ENCODE measurements at places on chromosomes 2 and 18.

GRCh38 chr2:179264368-179265081, at the start of gene SESTD1:
SESTD1 (minus strand) TSS chr2:179264832; CDS start chr2:179191841, 72,991 bp downstream.
- no peaks in the 10 kb centered on the region for H3K36me3 ChIP-seq
- peaks cover 50% of the 10 kb centered on the region for H3K27me3 ChIP-seq
- peaks cover 12% of the 10 kb centered on the region for H3K4me1 ChIP-seq
- H3K27ac ChIP-seq: no peak within 1 kb of the TSS
- peak within 1 kb of the TSS; percentile 71 for H3K4me3 ChIP-seq

GRCh38 chr2:157032017-157032416, 225.5 kb upstream of the GALNT5 start:
- H3K36me3 ChIP-seq: no peaks in the 10 kb centered on the region
- no peaks in the 10 kb centered on the region for H3K27me3 ChIP-seq
- H3K4me1 ChIP-seq: no peaks in the 10 kb centered on the region
- no peak overlapping the region for H3K4me3 ChIP-seq
- DNase-seq: no peak
- H3K27ac ChIP-seq: no peak overlapping the region

DNA sequence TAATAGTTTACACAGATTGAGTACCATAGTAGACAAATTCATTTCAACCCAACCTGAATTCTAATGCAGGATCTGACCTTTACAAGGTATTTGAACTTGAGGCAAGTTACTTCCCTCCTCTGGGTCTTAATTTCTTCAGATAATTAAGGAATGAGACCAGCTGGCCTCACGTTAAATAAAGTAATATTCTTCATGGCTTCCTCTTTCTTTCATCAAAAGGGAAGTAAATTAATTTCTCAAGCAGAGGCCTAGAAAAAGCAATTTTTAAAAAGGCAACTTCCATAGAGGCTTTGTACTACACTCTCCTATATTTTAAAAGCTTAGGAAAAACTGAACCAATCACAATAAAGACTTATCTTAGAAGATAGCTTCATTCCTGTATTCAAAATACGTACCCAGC, 109.2 kb downstream of the EXOC6B start:
- no peaks in the 10 kb centered on the region for H3K27me3 ChIP-seq
- peaks cover 4% of the 10 kb centered on the region for H3K4me1 ChIP-seq
- peaks cover 4% of the 10 kb centered on the region for H3K36me3 ChIP-seq
- H3K27ac ChIP-seq: no peak overlapping the region

GRCh38 chr2:54100772-54101171, 14.6 kb upstream of the ACYP2 start:
- H3K4me3 ChIP-seq: no peak overlapping the region
- no peak overlapping the region for H3K27ac ChIP-seq
- H3K36me3 ChIP-seq: peaks cover 3% of the 10 kb centered on the region
- DNase-seq: no peak

DNA sequence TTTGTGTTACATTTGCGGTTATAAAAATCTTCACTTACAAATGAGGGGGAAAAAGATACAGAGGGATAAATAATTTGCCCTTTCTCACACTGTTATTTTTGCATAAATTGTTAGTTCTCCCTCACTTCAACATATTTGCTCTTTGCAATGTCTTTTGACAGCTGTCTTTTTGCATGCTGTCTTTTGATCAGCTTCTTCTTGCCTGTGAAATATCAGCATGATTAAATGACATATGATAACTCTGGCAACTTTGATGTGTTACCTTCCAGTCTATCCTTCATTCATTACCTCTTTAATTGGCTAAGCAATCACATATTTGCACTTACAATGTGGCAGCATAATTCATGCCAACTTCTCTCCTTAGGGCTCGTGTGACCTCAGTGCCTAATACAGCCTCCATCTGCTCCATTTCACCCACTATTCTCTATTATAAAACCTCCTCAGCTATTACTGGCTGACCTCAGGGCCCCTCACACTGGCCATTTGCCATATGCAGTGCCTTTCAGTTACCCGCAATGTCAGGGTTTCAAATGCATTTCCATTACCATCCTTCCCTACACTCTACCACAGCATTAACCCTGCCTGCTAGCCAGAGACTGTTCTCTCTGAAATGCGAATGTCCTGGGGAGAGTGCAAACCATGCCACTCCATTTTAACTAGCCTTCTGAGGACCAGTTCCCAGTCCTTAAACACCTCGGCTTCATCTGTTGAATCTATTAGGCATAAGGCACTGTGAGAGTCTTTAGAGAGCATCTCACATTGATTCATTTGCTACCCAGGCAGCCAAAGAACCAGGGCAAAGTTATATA, 1056.6 kb upstream of the CHAC2 start:
- H3K36me3 ChIP-seq: no peaks in the 10 kb centered on the region
- H3K4me3 ChIP-seq: no peak overlapping the region

GRCh38 chr18:45370255-45371010, 244.8 kb upstream of the SLC14A2 start:
- H3K4me3 ChIP-seq: no peak overlapping the region
- no peaks in the 10 kb centered on the region for H3K4me1 ChIP-seq
- H3K27ac ChIP-seq: no peak overlapping the region
- DNase-seq: no peak
- H3K27me3 ChIP-seq: peaks cover 25% of the 10 kb centered on the region

GRCh38 chr2:237689336-237690131, 62.1 kb downstream of the LRRFIP1 start:
- H3K4me3 ChIP-seq: peak overlapping the region; percentile 72
- peaks cover 49% of the 10 kb centered on the region for H3K4me1 ChIP-seq
- peak overlapping the region; percentile 100 for H3K27ac ChIP-seq
- DNase-seq: no peak
- no peaks in the 10 kb centered on the region for H3K27me3 ChIP-seq
- H3K36me3 ChIP-seq: peaks cover 17% of the 10 kb centered on the region

GRCh38 chr2:240154606-240155005, 14.1 kb upstream of the OTOS start:
- no peaks in the 10 kb centered on the region for H3K4me1 ChIP-seq
- peaks cover 3% of the 10 kb centered on the region for H3K27me3 ChIP-seq
- no peak overlapping the region for H3K27ac ChIP-seq
- H3K4me3 ChIP-seq: no peak overlapping the region

- peaks cover 38% of the 10 kb centered on the region for H3K27me3 ChIP-seq
- DNase-seq: no peak
- H3K27ac ChIP-seq: no peak overlapping the region
- no peaks in the 10 kb centered on the region for H3K36me3 ChIP-seq
These were observed 177.6 kb upstream of the PKDCC start for GRCh38 chr2:41870265-41870585.

DNA sequence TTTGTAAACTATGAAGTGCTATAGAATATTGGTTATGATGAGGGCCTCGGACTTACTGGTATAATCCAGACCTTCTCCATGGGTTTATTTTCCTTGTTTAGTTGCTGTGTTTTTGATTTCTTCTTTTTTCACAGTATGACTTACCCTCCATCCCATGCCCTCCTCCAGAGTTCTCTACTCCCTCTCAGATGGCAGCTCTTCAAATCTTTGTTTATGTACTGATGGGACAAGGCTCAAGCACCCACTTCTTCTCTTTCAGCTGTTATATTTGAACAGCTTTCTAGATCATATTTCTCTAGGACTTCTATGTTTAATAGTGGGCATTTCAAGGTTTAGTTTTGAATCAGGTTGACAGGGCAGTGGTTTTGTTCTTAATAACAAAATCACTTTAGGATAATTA, 43.9 kb downstream of the CLIP4 start:
- no peak overlapping the region for H3K27ac ChIP-seq
- no peak for DNase-seq

DNA sequence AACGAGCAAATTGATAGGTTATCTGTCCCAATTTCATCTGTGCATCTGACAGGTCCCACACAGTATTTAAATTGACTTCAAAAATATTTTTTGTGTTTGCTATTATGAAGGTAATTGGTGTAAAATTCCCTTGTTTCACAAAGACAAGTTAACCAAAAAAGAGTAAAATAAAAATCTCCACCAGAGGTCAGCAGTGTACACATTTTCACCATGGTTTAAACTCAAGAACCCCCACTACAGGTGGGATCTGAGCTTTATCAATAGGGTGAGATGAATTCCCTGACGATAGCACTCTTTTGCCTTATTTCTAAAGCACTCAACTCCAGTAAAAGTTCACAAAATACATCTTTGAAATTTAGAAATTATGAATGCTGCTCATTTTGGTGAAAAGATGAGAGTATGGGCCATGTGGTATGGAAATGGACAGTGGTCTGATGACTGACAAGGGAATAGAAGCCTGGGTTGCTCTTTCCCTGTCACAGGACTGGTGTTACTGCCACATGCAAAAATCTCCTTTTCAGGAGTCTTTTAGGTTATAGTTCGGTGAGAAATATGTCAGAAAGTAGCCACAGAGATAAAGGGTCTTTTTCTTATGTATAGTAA, 68.0 kb downstream of the SERPINB8 start:
- H3K27me3 ChIP-seq: peaks cover 4% of the 10 kb centered on the region
- no peak overlapping the region for H3K4me3 ChIP-seq
- DNase-seq: no peak
- no peak overlapping the region for H3K27ac ChIP-seq
- H3K4me1 ChIP-seq: no peaks in the 10 kb centered on the region

DNA sequence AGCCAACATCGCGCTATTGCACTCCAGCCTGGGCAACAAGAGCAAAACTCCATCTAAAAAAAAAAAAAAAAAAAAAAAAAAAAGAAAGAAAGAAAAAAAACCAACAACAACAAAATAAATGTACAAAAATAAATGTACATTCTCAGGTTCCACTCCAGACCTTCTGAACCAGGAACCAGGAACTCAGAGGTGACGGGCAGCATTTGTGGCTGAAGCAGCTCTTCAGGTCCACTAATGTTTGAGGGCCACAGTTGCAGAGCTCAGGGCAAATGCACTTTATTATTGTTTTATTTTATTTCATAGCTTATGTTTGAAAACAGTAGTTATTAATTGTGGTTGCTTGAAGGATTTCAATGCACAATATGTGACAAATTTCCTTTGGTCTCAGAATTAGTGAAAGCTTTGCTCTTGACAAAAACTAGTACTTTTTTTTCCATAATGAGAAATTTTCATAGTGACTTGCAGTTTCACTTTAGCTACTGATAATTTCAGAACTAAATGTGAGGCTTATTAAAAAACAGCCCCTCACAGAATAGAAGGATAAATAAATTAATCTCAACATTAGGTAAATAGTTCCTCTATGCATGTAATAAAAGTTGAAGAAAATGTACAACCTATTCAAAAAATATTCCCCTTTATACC, 378.4 kb upstream of the SPHKAP start:
- no peaks in the 10 kb centered on the region for H3K36me3 ChIP-seq
- no peak overlapping the region for H3K4me3 ChIP-seq
- no peak overlapping the region for H3K27ac ChIP-seq
- no peak for DNase-seq

- no peaks in the 10 kb centered on the region for H3K4me1 ChIP-seq
- no peaks in the 10 kb centered on the region for H3K27me3 ChIP-seq
- no peak overlapping the region for H3K4me3 ChIP-seq
- H3K27ac ChIP-seq: no peak overlapping the region
- no peak for DNase-seq
These were observed 230.4 kb downstream of the TWIST2 start for GRCh38 chr2:239078128-239078924.

DNA sequence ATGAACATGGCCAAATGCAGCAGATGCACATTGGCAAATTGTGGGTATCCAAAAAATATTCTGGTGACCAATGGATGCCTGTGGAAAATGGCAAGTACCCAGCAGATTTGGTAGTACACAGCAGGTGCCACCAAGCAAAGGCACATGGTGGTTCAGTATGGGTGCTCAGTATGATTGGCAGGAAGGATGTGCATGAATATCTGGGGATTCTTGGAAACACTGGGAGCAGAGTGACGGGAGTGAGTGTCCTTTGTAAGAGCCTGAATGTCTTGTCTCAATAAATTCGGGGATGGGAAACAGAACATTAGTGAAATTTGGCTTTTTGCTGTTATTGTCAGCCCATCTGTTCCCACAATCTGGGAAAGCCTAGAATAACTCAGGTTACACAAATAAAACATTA, 36.8 kb upstream of the ACADL start:
- no peak for DNase-seq
- H3K36me3 ChIP-seq: no peaks in the 10 kb centered on the region
- no peaks in the 10 kb centered on the region for H3K27me3 ChIP-seq
- no peaks in the 10 kb centered on the region for H3K4me1 ChIP-seq

- H3K4me3 ChIP-seq: no peak overlapping the region
- H3K27ac ChIP-seq: no peak overlapping the region
- no peaks in the 10 kb centered on the region for H3K27me3 ChIP-seq
- H3K36me3 ChIP-seq: no peaks in the 10 kb centered on the region
- H3K4me1 ChIP-seq: no peaks in the 10 kb centered on the region
These were observed 84.9 kb downstream of the BCL11A start for GRCh38 chr2:60468382-60469085.

DNA sequence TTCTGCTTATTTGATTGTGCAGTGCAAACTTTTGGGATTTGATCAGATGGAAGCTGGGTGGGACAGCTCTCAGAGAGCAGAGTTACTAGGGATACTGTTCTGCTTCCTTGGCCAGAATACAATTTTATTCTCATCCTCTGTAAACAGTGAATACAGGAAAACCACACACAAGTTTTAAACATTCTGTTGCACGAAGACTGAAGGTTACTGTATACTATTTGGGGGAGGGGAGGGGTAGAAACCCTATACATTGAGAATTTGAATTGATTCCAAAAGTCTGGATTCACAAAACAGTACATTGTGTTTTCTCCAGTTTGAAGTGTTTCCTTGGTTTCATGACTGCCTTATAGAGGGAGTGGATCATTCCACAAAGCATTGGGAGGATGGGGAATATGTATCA, 149.9 kb downstream of the SETBP1 start:
- DNase-seq: no peak
- H3K4me1 ChIP-seq: peaks cover 20% of the 10 kb centered on the region
- no peak overlapping the region for H3K4me3 ChIP-seq
- H3K27me3 ChIP-seq: no peaks in the 10 kb centered on the region

DNA sequence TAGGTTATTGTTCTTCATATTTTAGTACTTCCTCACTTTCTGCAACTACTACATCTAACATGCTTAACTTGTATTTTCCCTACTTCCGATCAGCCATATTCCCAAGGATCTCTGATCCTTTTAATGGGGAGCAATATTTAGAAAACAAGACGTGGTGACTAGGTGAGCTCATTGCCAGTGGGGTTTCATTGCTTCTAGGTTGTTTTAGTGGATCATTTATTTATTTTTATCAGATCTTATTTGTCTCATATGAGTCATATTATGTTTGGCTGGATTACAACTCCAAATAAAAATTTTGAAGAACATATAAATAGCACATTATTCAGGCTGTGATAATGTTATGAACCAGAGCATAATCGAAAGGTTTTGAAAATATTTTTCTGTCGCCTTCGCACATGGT, 480.9 kb upstream of the TMEFF2 start:
- no peaks in the 10 kb centered on the region for H3K4me1 ChIP-seq
- no peak overlapping the region for H3K27ac ChIP-seq
- H3K36me3 ChIP-seq: no peaks in the 10 kb centered on the region
- DNase-seq: no peak
- no peaks in the 10 kb centered on the region for H3K27me3 ChIP-seq

GRCh38 chr2:38602732-38603401, at the start of gene HNRNPLL:
HNRNPLL (minus strand) TSS chr2:38602928; CDS start chr2:38602626, 302 bp downstream.
- peaks cover 21% of the 10 kb centered on the region for H3K36me3 ChIP-seq
- peaks cover 49% of the 10 kb centered on the region for H3K4me1 ChIP-seq
- peak within 1 kb of the TSS; percentile 99 for H3K4me3 ChIP-seq
- H3K27me3 ChIP-seq: no peaks in the 10 kb centered on the region
